ENCODE measurements at places on chromosomes 1 and 21.

- no peak for DNase-seq
Observed at GRCh38 chr1:156555715-156556114, 16.6 kb downstream of the IQGAP3 start.

DNA sequence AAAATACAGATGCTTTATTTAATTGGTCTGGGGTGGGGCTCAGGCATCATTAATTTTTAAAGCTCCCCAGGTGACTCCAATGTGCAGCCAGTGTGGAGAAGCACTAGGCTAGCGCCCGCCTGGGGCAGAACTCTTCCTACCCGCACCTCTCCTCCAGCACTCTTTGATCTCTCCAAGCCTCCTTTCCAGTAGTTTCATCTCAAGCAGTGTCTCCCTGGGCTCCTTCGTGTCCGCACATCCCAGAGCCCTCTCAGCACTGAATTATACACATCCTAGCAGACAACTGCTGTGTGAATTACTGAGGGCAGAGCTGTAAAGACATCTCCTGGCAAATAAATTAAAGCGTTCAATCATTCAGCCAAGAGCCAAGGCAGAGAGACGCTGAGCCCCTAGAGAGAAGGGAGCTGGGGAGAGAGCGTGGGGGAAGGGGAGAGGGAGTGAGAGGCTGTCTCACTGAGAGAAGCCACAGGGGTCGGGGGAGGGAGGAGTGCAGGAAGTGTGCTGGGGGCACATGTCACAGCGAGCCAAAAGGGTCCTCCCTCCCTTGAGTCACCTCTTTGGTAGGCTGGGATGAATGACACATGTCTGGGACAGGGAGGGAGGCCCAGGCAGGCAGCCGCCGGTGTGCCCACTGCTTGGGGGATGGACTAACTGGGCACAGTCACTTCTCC, 21.0 kb upstream of the PARP1 start:
- DNase-seq: no peak

GRCh38 chr1:164745736-164746135, 186.8 kb downstream of the PBX1 start:
- no peak for DNase-seq

DNA sequence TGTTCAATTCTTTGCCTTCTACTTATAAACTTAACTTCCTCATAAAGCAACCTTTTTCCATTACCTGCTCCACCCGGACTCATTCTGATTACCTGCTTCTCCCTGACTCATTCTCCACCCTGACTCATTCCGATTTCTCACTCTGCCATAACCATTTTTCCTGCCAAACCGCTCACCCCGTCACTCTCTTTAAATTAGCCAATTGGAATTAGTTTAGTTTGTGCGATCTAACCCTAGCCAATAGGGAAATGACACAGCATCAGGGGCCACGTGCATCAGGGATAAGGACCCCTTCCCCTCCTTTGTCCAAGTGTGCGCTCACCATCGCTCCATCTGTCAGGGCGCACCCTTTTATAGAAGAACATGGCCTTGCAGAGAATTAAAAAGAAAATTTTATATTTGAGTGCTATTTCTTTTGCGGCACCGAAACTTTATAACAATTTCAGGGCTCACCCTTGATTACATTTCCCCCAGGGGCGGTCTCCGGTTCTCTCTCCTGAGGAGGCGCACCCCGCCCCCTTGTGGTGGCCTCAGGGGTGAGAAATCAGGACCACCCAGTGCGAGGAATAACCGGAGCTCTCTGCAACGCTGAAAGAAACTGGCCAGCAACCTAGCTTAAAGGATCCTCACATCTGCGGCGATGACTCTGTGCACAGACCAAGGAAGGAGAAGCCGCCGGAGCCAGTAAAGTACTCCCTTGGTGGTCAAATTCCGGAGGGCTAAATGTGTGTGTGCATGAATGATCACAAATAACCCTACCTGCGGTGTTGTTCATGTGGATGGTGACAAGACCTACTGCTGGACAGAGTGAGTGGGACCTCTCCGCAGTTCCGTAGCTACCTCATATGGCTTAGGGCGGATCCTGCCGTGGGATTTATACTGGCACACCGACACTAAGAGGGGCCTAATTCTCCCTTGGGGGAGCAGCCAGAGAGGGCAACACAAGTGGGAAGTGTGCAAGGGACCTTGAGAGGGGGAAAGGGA, 30.3 kb upstream of the CBR3 start:
- DNase-seq: no peak

GRCh38 chr1:143698016-143698415, 273.8 kb downstream of the FAM72C start:
- DNase-seq: no peak

DNA sequence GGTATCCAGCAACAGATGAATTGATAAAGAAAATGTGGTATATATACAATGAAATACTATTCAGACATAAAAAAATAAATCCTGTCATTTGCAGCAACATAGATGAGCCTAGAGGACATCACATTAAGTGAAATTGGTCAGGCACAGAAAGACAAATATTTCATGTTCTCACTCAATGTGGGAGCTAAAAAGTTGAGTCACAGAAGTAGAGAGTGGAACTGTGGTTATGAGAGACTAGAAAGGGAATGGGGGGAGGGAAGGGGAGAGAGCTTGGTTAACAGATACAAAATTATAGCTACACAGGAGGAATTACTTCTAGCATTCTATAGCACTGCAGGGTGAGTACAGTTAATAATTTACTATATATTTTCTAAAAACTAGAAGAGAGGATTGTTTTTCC, 37.1 kb upstream of the SERPINC1 start:
- no peak for DNase-seq

DNA sequence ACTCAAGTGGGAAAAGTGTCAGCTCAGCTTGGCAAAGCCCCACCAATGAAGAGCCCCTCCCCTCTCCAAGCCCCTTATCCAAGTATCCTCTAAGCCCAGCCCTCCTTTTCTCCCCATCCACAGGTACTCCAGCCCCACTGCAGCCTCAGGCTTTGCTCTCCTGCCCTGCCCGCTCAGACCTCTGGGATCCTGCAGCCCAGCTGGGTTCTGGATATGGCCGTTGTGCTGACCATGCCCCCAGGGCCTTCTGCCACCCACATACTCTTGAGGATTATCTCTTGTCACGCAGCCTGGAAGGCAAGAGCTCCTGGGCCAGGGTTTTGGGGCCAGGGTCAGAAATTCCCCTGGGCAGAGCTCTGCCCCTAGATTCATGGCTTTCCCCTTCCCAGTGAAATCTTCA, 4.7 kb downstream of the SHISA4 start:
- DNase-seq: no peak

GRCh38 chr1:81950037-81950436, 149.3 kb downstream of the ADGRL2 start:
- no peak for DNase-seq
